ENCODE measurements at places on chromosomes 11 and 22.
A peak's percentile ranks its signal among the peaks of the same experiment; 100 is the strongest.

- no peak for DNase-seq
Observed at GRCh38 chr11:117914398-117914761, 14.8 kb downstream of the TMPRSS13 start.

- no peak for DNase-seq
Observed at GRCh38 chr11:118090545-118091162, 3.9 kb upstream of the SMIM35 start.

- no peak for DNase-seq
Observed at GRCh38 chr22:42924436-42924835, 67.4 kb upstream of the ARFGAP3 start.

DNA sequence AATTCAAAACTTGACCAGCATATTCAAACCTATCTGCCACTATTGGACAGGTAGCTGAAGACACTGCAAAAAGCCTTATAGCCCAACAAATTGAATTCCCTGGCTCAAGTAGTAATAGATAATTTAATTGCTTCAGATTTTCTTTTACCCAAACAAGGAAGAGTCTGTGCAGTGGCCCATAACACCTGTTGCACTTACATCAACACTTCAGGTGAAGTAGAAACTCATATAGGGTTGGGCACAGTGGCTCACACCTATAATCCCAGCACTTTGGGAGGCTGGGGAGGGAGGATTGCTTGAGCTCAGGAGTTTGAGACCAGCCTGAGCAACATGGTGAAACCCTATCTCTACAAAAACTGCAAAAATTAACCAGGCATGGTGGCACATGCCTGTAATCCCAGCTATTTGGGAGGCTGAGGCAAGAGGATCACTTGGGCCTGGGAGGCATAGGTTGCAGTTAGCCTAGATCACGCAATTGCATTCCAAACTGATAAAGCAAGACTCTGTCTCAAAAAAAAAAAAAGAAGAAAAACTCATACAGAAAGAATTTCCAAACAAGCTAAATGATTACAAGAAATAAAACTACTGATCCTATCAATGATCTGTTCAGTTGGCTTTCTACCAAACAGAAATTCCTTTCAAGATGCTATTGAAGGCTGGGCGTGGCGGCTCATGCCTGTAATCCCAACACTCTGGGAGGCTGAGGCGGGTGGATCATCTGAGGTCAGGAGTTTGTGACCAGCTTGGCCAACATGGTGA lies 9.5 kb downstream of the FOLR3 start:
- no peak for DNase-seq

DNA sequence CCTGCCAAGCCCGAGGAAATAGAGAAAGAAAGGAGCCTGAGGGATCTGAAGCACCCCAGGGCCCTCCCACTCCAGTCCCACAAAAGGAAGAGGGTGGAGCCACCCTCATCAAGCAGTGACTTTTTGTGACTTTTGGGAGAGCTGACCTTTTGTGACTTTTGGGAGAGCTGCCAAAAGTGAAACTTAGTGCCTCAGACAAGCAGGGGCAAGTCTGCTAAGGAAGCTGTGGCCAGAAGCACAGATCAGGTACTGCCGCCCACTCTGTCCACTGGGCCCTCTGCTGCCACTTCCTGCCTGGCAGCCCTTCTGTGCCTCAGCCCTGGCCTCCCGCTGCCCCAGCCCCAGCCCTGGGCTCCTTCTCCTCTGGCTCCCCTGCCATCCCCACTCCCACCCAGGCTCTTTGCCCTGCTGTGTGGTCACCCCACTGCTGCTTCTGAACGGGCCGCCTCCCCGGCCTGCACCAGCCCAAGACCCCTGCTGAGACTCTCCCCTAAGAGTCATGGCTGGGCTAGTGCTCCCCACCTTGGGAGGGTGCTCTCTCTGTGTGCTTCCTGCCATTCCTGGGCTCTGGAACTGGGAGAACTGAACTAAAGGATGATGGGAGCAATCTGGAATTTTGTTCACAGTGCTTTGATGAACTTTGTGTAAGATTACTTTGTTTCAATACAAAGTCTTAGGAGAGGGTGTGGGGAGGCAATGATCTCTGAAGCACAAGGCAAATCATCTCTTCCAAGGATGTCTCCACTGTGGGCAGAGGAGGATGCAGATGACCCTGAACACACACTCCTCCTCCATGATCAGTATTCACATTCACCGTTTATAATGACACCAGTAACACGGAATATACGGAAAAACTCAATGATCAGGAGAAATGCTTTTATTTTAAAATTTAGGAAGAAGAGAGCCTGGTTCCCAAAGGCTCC lies at the start of gene APOBEC3H:
APOBEC3H (plus strand) TSS at position 147 of the 923 bp plus-strand sequence. CDS start 3,035 bp downstream, outside the sequence.
- DNase-seq: no peak

DNA sequence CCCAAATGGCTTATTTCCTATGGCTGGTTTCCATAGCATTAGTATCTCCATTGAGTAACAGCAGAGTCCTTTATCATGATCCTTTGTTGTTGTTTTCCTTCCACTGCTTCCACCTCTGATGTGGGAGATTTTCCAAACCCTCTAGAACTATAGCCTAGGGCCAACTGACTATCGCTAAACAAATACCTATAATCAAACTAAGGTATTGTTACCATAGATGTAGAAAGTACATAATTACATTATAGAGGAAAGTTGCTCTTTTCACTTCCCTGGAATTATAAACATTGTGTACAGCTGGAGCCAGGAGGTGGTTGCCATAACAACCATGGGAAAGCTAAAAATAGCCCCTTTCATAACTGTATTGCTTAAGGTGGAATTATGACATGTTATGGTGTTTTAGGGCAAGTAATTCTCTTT lies 47.0 kb upstream of the ALKBH3 start:
- peak; percentile 22 for DNase-seq

GRCh38 chr11:106848526-106848925 lies 169.8 kb downstream of the GUCY1A2 start:
- DNase-seq: no peak

- DNase-seq: peak; percentile 91
Observed at GRCh38 chr11:123822599-123822998, 16.4 kb upstream of the OR6M1 start.

- no peak for DNase-seq
Observed at GRCh38 chr22:41929418-41929810, 2.8 kb upstream of the TNFRSF13C start.

GRCh38 chr11:63445720-63446119 lies 45.2 kb downstream of the PLAAT5 start:
- no peak for DNase-seq

DNA sequence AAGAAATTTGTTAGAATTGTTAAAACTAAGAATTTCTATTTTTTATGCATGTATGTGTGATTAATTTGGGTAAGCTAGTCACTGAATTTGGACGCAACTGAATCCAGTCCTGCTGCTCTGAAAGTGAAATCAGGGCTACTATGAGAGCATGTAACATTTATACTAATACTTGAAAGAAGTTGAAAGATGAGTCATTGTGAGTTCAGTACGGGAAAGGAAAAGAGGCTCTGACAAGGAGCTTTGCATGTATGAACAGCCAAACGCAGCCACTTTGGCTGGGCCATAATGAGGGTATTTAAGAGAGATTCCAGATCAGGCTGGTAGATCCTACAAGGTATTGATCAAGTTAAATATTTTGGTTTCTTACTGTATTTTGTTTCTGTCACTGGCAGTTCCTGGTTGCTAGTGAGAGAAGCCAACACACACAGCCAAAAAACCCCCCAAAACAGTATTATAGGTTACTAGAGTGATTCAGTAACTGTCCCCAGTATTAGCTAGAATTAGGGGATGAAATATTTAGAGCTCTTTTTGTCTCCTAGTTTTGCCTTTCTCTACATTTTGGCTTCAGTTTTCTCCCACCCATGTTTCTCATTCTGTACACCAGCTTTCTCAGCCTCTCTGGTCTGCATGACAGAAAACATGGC lies 14.1 kb downstream of the AASDHPPT start:
- no peak for DNase-seq

DNA sequence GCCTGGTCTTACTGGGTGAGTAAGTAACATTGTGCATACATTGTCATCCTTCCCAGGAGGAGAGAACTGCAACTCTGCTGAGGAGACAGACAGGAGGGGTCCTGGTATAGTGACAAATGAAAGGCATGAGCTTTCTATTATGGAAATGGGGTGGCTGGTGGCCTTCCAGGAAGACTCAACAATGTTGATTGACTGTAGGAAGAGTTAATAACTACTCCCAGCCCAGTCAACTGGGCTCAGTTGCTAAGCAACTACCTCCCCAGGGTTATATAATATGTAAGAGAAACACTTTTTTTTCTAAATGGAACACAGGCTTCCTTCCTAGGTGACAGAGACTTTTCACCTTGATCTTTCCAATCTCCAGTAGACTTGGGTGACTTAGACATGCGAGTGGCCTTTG lies 28.2 kb downstream of the SEZ6L start:
- no peak for DNase-seq

- peak; percentile 9 for DNase-seq
Observed at GRCh38 chr11:45455536-45455935, 169.4 kb upstream of the SYT13 start.

- DNase-seq: peak; percentile 17
Observed at GRCh38 chr11:31799435-31800397, 11.4 kb downstream of the PAX6 start.

DNA sequence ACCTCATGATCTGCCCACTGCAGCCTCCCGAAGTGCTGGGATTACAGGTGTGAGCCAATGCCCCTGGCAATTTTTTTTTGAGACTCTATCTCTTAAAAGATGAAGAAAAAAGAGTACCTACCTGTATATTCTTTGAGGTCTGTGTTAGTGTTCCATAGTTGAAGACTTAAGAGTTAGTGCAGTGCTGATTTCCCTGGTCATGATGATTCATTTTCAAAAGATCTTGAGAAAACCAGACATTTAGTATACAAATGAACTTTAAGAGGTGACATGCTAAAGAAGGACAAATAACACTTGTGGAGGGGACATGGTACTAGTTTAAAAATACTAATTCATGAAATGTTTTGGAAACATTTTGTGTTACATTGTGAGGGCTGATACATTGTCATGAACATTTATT lies 17.7 kb downstream of the CBL start:
- DNase-seq: no peak

GRCh38 chr22:42697542-42698013 lies 23.1 kb downstream of the A4GALT start:
- DNase-seq: peak; percentile 79

- no peak for DNase-seq
Observed at GRCh38 chr11:129333873-129334272, 41.8 kb upstream of the BARX2 start.

DNA sequence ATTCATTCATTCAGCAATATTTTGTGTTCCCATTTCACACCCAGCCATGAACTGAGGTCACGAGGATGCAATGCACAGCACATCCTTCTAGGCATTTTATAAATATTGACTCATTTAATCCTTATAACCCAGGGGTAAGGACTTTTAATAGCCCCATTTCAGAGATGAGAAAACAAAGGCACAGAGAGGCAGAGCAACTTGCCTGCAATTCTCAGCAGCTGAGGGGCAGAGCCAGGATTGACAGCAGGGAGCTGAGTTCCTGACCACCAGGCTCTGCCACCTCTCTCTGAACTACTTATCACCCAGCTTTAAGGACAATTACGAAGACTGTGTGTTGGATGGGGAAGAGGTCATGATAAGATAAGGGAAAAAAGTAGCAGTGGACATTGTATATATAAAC lies 12.8 kb upstream of the FGF3 start:
- DNase-seq: peak; percentile 42

GRCh38 chr11:59944720-59945119 lies 6.5 kb downstream of the OOSP1 start:
- DNase-seq: no peak

DNA sequence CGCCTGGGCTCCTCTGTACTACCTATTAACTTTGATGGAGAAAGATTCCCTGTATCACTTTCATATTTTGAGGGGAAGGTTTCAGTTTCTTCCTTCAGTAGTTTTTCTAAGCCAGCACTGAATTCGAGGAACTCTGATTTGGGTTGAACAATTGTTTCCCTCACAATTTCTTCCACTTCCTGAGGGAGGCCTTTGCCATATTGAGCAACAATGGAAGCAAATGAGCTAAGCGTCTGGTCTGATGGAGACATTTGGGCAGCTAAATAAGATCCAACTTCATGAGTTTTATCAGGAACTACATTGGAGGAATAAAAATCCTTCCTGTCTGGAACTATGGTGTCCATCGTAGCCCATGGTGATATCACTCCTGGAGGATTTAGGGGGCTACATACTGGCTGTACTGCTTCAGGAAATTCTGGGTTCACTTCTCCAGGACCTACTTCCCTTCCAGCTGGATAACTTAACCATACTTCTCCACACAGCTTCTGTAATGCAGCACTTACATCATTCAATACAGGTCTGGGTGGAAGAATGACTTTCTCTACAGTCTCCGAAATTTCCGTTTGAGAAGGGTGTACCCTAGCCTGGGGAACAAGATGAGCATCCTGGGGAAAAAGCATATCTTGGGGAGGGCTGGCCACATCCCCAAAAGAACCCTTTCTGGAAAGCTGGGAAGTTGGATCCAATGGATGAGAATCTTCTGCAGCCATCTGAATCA lies 38.9 kb upstream of the CCDC89 start:
- no peak for DNase-seq

DNA sequence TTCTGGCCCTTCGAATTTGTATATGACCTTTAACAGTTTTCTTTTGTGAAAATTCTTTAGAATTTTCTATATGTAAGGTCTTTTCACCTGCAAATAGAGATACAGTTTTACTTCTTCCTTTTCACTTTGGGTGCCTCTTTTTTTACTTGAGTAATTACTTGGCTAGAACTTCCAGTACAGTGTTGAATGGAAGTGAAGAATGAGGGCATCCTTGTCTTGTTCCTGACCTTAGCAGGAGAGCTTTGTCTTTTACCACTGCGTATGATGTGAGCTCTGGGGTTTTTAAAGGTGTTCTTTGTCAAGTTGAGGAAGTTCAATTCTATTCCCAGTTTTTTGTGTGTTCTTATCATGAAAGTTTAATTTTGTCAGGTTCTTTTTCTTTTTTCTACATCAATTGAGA lies 21.6 kb downstream of the ZFP91 start:
- no peak for DNase-seq

DNA sequence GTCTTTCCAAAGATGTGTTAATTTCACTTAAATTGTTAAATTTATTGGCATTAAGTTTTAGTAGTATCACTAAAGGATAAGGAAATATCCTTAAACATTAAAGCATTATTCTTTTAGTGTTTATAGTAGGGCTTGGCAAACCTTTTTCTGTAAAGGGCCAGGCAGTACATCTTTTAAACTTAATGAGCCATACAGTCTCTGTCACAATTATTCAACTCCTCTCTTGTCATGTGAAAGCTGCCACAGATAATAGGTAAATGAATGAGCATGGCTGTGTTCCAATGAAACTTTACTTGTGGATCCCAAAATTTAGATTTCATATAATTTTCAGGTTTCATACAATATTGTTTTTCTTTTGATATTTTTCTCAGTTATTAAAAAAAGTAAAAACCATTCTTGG lies 268.2 kb upstream of the C11orf87 start:
- DNase-seq: no peak

DNA sequence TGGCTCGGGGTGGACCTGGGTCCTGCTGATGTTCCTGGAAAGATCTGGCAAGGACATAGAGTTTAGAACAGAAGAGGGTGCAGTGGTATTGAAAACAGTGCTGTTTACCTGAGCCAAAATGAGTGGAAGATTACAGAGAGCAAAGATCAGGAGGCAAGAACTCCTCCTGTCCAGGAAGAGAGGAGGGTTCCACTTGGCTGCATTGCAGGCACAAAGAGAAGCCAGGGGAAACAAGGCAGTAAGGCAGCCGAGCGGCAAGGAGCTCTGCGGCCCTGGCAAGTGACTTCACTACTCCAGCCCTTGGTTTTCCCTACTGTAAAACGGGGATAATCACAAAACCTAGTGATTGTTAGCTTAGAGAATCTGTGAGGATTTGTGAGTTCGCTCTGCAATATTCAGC lies 3.7 kb upstream of the PACSIN2 start:
- DNase-seq: no peak
